HFFc6 (cell line): ENCODE measurements at places on chromosomes 1 and 21. TPM values are rescaled to one million over a fixed set of nuclear protein-coding genes. Genes with fewer than 3 reads are reported as not detected.

DNA sequence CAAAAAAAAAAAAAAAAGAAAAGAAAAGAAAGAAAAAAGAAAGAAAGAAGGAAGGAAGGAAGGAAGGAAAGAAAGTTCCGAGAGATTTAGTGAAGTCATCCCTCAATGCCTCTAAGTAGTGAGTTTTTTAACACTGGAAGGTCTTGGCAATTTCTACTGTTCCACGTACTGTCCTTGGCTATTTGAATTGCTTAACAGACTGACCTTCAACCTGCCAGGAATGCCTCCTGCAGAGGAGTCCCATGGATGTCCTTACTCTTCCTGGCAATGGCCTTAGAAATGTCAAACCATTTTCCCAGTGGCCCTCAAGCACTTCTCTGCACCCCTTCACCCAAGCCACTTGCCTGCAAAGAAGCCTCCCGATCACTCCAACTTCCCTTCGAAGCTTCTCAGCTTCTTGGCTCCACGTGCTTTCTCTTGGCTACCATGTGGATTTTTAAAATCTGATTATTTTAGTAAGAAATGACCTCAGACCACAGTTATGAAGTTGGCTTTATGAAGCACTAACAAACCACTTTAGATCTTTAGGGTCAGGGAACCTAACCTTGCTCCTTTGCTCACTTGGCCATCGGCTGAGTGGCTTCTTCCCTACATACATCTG, 43.7 kb upstream of the ABCG1 start:
- H3K27me3 ChIP-seq, result peaks cover 11% of the 10 kb centered on the region
- no peaks in the 10 kb centered on the region for H3K4me1 ChIP-seq
- DNase-seq, result no peak
- H3K4me3 ChIP-seq, result no peak overlapping the region
- H3K27ac ChIP-seq, result no peak overlapping the region

DNA sequence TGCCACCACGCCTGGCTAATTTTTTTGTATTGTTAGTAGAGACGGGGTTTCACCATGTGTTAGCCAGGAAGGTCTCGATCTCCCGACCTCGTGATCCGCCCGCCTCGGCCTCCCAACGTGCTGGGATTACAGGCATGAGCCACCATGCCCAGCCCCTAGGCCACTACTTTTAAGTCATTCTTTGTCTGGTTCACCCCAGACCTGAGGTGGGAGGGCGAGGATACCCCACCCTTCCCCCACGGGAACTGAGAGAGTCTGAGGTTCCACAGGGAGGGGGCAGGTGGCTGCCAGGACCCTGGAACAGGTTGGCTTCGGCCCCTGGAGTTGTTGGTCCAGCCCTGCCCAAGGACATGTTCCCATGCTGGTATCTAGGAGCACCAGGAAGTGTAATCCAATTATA, 7.7 kb upstream of the SDC3 start:
- no peak overlapping the region for H3K27ac ChIP-seq
- no peak overlapping the region for H3K4me3 ChIP-seq
- H3K27me3 ChIP-seq, result no peaks in the 10 kb centered on the region; the same call in 1 of the 2 replicates

DNA sequence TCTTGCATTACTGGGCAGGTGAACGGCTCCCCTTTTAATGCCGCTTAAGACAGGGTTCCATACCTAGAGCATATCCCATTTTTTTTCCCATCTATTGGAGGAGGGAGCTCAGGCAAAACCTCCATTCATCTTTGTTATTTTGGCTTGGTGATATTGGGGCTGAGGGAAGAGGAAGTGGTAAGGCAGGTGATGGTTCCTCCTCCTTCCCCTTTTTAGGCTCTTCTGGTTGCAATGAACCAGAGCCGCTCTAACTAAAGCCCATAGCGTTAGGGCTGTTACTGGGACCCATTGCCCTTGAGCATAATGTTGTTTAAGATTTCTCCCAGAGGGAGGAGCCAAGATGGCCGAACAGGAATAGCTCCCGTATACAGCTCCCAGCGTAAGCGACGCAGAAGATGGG, 21.1 kb downstream of the PYHIN1 start:
- no peak overlapping the region for H3K4me3 ChIP-seq
- H3K27ac ChIP-seq, result no peak overlapping the region
- H3K27me3 ChIP-seq, result no peaks in the 10 kb centered on the region; the same call in 1 of the 2 replicates

Gene CHIA
- not detected in 2 replicates for total RNA-seq

GRCh38 chr1:110648417-110648816, 26.3 kb downstream of the KCNA3 start:
- no peaks in the 10 kb centered on the region for H3K36me3 ChIP-seq
- no peak overlapping the region for H3K27ac ChIP-seq
- H3K4me1 ChIP-seq, result peaks cover 22% of the 10 kb centered on the region

- peak overlapping the region; percentile 96 for H3K27ac ChIP-seq
- H3K4me1 ChIP-seq, result peaks cover 61% of the 10 kb centered on the region
- H3K4me3 ChIP-seq, result peak overlapping the region; percentile 92
- peaks cover 16% of the 10 kb centered on the region for H3K36me3 ChIP-seq
- DNase-seq, result peak; percentile 95
These were observed 1.4 kb downstream of the BACH1 start for GRCh38 chr21:29299916-29300806.

GRCh38 chr1:236315092-236315491, 33.3 kb upstream of the ERO1B start:
- no peaks in the 10 kb centered on the region for H3K4me1 ChIP-seq
- H3K27me3 ChIP-seq, result no peaks in the 10 kb centered on the region
- H3K27ac ChIP-seq, result no peak overlapping the region
- H3K4me3 ChIP-seq, result no peak overlapping the region

DNA sequence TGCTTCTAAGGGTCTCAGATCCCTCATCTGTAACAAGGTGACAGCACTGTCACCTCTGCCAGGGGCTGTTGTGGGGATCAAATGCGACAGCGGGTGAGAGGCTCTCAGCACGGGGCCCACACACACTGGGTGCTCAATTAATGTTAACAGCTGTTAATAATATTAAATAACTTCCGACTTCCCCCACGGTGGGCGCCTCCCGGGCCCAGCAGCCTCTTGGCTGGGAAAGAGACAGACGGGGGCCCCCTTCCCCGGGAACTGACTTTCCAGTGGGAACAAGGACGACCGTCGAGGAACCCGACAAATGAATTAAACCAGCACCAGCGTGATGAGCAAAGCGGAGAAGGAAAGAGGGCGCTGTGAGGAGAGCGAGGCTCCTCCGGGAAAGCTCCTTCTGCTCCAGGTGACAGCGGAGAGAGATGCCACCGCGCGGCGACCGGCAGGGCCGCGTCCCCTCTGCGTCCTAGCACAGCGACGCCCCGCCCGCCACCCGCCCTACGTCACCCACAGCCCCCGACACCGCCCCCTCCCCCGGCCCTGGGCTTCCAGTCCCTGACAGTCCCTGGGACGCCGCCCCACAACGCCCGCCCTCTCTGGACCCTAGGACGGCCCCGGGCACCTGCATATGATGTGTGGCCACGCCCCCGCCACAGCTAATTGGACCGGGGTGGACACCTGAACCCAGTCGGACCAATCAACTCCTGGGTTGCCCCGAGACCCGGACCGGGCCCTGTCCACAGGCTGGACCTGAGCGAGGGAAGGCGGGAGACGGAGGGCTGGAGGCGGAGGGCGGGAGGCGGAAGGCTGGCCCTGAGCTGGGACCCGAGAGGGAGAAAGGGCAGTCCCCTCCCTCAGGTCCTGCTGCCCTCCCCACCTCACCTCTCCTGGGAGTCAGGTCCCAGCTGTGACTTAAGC, 38.2 kb downstream of the MATN1 start:
- no peak overlapping the region for H3K27ac ChIP-seq
- DNase-seq, result no peak
- peaks cover 5% of the 10 kb centered on the region for H3K4me1 ChIP-seq
- H3K36me3 ChIP-seq, result no peaks in the 10 kb centered on the region

Gene PLPPR4
- total RNA-seq, result 0.39 to 0.71 TPM (median 0.53 TPM) in 3 replicates

Gene GPA33
- total RNA-seq, result not detected in 3 replicates

DNA sequence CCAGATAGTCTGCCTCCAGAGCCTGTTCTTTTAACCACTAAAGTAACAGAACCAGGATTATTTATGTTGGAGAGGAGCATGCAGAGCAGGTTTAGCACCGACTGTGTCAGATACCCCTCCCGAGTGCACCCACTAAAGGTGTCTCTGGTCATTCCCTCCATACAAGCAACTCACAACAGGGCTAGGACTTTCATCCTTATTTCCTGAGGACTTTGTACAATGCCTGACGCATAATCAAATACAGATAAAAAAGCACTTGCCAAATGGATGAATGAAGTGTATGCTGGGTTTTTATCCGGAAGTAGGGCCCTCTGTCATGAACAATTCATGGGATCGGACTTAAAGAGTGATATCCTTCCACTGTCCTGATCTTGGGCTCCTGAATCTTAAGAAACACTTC, 26.0 kb downstream of the RPL5 start:
- DNase-seq, result no peak
- H3K4me3 ChIP-seq, result no peak overlapping the region
- peaks cover 17% of the 10 kb centered on the region for H3K4me1 ChIP-seq
- H3K36me3 ChIP-seq, result no peaks in the 10 kb centered on the region
- H3K27me3 ChIP-seq, result no peaks in the 10 kb centered on the region

- no peaks in the 10 kb centered on the region for H3K36me3 ChIP-seq
- H3K27me3 ChIP-seq, result no peaks in the 10 kb centered on the region; the same call in 1 of the 2 replicates
- no peak overlapping the region for H3K4me3 ChIP-seq
- H3K27ac ChIP-seq, result no peak overlapping the region
- DNase-seq, result no peak
These were observed 435.4 kb downstream of the PTPRU start for GRCh38 chr1:29671446-29672356.

DNA sequence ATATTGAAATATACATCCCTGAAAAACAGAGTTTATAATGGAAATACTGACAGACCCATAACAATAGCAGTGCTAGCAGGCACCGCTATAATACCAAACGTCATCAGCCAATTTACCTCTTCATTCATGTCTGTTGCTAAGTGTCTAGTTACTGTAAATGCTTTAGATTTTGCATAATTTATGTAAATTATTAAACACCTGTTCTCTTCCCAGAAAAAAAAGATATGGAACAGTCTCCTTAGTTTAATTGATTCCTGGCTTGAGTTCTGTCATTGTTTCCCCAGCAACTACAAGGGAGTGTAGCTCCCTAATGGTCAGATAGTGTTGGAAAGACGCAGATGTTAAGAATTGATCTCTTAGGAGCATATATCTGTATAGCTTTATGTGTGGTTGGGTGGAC, 817.9 kb upstream of the ADGRL2 start:
- no peaks in the 10 kb centered on the region for H3K27me3 ChIP-seq
- H3K27ac ChIP-seq, result no peak overlapping the region
- no peaks in the 10 kb centered on the region for H3K36me3 ChIP-seq
- H3K4me1 ChIP-seq, result no peaks in the 10 kb centered on the region
- no peak overlapping the region for H3K4me3 ChIP-seq

Gene CAMK2N1
- total RNA-seq, result 41.1 to 60.4 TPM (median 52.4 TPM) in 3 replicates

Gene LCE3E
- total RNA-seq, result not detected in 3 replicates

DNA sequence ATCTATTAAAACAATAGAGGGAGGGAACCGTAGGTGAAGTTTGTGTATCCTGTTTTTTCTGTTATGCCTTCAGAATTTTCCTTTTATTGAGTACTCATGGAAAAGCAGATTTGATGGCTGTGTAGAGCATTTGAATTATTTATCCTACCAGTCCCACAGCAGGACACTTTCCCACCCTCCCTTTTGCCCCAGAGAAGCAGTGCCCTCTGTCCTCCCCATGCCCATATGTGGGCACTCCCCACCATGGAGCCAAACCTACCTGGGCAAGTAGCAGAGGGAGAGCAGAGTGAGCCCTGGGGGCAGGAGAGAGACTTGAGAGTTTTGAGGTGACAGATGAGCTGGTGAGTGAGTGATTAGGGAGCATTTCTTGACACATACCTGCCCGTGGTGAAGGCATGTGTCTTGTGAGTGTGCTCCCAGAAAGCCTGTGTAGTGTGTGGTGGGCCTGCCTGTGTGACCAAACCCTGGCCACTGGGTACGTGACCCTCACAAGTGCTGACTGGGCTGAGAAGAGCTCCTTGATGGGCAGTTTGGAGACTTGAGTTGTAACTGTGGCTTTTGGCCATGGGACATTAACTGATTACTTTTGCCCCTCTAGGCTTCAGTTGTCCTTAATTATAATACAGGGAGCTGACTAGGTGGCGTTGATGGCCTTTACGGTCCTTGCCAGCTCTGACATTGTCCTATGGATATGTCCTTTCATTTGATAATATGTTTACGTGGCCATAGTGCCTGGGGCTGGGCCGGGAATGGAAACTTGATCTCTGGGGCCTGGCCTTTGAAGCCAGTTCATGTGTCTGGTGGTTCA, 3.6 kb downstream of the PSEN2 start:
- no peak overlapping the region for H3K4me3 ChIP-seq
- H3K36me3 ChIP-seq, result no peaks in the 10 kb centered on the region
- peaks cover 2% of the 10 kb centered on the region; the same call in 1 of the 2 replicates for H3K27me3 ChIP-seq
- no peak for DNase-seq

GRCh38 chr1:153962088-153963029, 978 bp downstream of the SLC39A1 start:
- H3K4me1 ChIP-seq, result peaks cover 70% of the 10 kb centered on the region
- peaks cover 6% of the 10 kb centered on the region; the same call in 1 of the 2 replicates for H3K27me3 ChIP-seq
- H3K36me3 ChIP-seq, result peaks cover 5% of the 10 kb centered on the region; the same call in 1 of the 2 replicates

DNA sequence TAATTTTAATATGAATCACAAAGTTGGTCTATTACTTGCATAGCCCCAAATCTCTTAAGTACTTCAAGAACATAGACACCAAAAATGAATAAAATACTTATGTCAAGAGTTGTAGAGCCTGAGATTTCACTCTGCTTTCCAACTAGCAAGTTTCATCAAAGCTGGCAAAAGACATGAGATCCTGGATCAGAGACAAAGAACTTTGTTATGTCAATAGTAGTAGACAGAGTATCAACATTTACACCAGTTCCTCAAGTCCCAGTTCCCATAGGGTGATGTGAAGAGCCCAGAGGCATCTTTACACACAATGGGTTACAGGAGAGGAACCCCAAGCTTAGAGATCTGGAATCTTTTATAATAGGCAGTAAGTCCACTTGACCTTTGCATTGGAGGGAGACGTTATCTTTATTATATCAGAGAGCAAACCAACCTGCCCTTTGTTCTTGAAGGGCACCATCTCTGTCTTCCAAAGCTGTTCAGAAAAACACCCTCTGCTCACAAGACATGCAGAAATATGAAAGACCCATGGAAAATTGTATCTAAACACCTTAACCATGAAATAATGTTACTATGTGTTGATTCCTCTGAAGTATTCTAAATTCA, 174.4 kb upstream of the GALNT2 start:
- H3K27me3 ChIP-seq, result peaks cover 9% of the 10 kb centered on the region; the same call in 1 of the 2 replicates
- H3K36me3 ChIP-seq, result no peaks in the 10 kb centered on the region
- no peak for DNase-seq
- no peak overlapping the region for H3K4me3 ChIP-seq
- no peak overlapping the region for H3K27ac ChIP-seq
- no peaks in the 10 kb centered on the region for H3K4me1 ChIP-seq

Gene CPLANE2
- 7.0 to 11.1 TPM (median 8.6 TPM) in 3 replicates for total RNA-seq

DNA sequence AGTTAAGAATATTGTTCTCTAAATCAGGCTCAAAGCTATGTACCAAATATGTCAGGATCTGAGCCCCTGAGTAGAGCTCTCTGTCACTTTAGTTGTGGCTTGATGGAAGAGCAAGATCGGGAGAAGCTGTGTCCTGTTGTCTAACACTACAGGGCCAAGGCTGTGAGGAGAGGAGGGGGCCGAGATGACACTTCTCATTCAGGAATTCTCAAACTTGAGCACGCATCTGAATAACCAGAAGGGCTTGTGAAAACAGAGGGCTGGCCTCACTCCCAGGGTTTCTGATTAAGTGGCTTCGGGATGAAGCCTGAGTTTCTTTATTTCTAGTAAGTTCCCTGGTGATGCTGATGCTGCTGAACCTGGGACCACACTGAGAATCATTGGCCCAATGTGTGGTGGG, 209.2 kb upstream of the DAB1 start:
- no peak overlapping the region for H3K27ac ChIP-seq
- H3K27me3 ChIP-seq, result no peaks in the 10 kb centered on the region
- no peak for DNase-seq
- no peak overlapping the region for H3K4me3 ChIP-seq

GRCh38 chr1:38474738-38475623, 384.6 kb downstream of the RRAGC start:
- DNase-seq, result no peak
- no peaks in the 10 kb centered on the region for H3K4me1 ChIP-seq
- H3K36me3 ChIP-seq, result no peaks in the 10 kb centered on the region
